ENCODE measurements at places on chromosomes 6 and 20. TPM values are rescaled to one million over a fixed set of nuclear protein-coding genes. Genes with fewer than 3 reads are reported as not detected.

NKAIN2 gene
- not detected for total RNA-seq

DNA sequence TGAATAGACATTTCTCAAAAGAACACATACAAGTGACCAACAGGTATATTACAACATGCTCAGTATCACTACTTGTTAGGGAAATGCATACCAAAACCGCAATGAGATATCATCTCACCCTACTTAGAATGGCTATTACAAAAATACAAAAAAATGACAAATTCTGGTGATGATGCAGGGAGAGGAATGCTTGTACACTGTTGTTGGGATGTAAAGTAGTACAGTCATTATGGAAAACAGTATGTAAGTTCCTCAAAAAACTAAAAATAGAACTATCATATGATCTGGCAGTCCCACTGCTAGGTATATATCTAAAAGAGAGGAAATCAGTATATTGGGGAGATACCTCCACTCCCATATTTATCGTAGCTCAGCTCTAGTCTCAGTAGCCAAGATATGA lies 10.9 kb upstream of the SLC17A5 start:
- DNase-seq = no peak

GRCh38 chr6:5205877-5206850 lies 54.6 kb downstream of the LYRM4 start:
- no peak for DNase-seq

DNA sequence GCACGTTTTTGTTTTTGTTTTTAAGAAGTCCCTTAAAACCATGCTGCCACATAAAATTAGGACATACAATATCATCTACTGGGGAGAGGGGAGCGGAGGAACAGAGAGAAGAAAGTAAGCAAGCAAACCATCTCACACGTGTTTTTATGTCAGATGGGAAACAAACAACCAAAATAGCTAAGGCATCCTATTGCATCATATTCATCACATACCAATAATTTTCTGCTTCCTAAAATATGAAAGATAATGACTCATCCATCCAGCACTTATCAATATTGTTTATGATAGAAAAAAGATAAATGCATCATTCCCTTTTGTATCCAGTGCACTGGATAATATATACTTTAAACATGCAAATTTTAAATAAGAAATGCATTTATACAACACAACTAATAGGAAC lies 329.6 kb downstream of the RNGTT start:
- DNase-seq = no peak

GRCh38 chr20:4043796-4044195 lies 28.4 kb upstream of the RNF24 start:
- no peak for DNase-seq

- DNase-seq = peak; percentile 60
Measured at GRCh38 chr20:3406481-3407039, 909 bp downstream of the DNAAF9 start.

GRCh38 chr6:138396709-138397108 lies 7.3 kb upstream of the HEBP2 start:
- no peak for DNase-seq

DNA sequence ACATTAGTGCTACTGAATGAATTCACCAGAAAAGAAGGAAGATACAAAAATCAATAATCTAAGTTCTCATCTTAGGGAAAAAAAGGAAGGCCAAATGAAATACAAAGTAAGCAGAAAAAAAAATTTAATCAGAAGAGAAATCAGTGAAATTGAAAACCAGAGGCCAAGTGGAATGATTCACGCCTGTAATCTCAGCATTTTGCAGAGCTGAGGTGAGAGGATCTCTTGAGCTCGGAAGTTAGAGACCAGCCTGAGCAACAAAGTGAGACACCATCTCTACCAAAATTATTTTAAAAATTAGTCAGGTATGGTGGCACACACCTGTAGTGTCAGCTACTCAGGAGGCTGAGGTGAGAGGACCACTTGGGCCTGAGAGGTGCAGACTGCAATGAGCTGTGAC lies 21.2 kb upstream of the ASF1A start:
- DNase-seq = no peak

DNA sequence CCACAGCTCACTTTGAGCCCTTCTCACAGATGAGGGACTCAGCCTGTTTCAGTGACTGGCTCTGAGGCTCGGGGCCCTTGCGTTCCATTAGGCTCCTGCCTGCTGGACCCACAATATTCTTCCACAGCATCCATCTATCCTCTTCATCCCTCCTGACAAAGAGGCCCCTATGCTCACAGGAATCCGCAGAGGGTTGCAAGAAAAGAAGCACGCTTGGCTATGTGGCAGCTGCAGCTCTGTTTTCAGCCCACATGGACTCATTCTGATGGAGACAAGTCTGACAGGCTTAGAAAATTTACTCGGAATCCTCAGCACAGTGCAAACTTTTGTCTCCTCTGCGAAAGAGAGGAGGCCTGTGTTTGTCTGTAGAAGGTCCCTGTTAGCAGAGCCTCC lies 207.5 kb downstream of the SYNDIG1 start:
- DNase-seq = no peak

- DNase-seq = no peak
Measured at GRCh38 chr6:108250240-108250866, 10.5 kb downstream of the SNX3 start.

- no peak for DNase-seq
Measured at GRCh38 chr20:7090811-7091210, 323.3 kb downstream of the BMP2 start.

GRCh38 chr6:32792901-32793435 lies 23.8 kb downstream of the HLA-DOB start:
- DNase-seq = no peak

DNA sequence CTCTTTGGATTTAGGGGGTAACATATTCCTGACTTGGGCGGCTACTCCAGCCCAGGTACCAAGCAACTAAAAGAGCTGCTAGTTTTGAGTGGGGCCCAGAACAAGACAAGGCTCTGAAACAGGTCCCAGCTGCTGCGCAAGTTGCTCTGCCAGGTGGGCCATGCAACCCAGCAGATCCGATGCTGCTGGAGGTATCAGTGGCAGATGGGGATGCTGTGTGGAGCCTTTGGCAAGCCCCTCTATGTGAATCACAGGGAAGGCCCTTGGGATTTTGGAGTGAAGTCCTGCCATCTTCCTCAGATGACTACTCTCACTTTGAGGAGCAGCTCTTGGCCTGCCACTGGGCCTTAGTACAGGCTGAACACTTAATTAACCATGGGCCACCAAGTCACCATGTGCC lies 43.7 kb upstream of the VSX1 start:
- DNase-seq = no peak

APOBEC2 gene
- not detected for total RNA-seq

DNA sequence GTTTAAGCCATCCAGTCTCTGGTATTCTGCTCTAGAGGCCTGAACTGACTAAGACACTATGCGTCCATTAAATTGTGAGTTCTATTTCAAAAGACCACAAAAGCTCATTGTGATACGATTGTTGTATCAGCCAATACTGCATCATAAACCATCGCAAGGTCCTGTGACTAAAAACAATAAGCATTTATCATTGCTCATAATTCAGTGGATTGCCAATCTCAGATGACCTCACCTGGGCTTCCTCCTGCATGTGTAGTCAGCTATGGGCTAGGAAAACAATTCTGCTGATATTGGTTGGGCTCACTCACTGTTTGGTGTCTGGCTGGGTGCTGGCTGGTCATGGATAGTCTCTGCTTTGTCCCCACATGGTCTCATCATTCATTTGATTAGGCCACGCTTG lies 592.7 kb upstream of the BTBD3 start:
- no peak for DNase-seq

PACSIN1 gene
- total RNA-seq = 1.7 TPM

- no peak for DNase-seq
Measured at GRCh38 chr6:5058254-5058653, 26.9 kb upstream of the PPP1R3G start.

- DNase-seq = no peak
Measured at GRCh38 chr6:73860303-73860702, 164.3 kb downstream of the CD109 start.

DNA sequence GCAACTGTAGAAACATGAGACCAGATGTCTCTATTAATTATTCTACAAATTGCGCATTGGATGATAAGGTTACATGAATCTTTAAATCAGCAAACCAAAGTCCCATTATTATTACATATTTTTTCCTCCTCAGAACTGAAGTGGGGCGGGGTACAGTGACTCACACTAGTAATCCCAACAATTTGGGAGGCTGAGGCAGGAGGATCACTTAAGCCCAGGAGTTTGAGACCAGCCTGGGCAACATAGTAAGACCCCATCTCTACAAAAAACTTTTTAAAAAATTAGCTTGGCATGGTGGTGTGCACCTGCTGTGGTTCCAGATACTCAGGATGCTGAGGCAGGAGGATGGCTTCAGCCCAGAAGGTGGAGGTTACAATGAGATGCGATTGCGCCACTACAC lies 29.0 kb downstream of the HFE start:
- DNase-seq = no peak

INSM1 gene
- total RNA-seq = not detected

- no peak for DNase-seq
Measured at GRCh38 chr6:110491644-110492317, 15.4 kb upstream of the SLC22A16 start.

- no peak for DNase-seq
Measured at GRCh38 chr6:163206196-163206595, 208.3 kb upstream of the QKI start.

DNA sequence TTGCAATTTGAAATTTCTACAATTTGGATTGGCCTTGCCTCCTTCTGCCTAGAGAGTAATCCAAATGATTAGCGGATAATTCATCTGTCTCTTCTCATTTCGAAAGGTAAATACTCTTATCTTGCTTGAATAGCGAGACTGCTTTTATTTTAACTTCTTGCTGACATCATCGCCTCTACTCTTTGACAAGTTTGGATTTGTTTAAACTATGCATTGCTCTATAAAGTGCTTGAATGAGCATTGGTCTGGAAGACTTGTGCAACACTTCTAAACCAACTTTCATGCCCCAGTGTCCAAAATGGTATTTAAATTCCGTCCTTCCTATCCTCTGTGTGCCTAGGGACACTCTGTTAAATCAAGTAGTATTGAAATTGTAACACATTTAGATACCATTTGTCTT lies 384.1 kb upstream of the SLC35B3 start:
- DNase-seq = no peak

RFX6 gene
- total RNA-seq = not detected

BCAS4 gene
- 29.4 TPM for total RNA-seq

- DNase-seq = no peak
Measured at GRCh38 chr20:24894967-24895366, 54.1 kb upstream of the CST7 start.

DNA sequence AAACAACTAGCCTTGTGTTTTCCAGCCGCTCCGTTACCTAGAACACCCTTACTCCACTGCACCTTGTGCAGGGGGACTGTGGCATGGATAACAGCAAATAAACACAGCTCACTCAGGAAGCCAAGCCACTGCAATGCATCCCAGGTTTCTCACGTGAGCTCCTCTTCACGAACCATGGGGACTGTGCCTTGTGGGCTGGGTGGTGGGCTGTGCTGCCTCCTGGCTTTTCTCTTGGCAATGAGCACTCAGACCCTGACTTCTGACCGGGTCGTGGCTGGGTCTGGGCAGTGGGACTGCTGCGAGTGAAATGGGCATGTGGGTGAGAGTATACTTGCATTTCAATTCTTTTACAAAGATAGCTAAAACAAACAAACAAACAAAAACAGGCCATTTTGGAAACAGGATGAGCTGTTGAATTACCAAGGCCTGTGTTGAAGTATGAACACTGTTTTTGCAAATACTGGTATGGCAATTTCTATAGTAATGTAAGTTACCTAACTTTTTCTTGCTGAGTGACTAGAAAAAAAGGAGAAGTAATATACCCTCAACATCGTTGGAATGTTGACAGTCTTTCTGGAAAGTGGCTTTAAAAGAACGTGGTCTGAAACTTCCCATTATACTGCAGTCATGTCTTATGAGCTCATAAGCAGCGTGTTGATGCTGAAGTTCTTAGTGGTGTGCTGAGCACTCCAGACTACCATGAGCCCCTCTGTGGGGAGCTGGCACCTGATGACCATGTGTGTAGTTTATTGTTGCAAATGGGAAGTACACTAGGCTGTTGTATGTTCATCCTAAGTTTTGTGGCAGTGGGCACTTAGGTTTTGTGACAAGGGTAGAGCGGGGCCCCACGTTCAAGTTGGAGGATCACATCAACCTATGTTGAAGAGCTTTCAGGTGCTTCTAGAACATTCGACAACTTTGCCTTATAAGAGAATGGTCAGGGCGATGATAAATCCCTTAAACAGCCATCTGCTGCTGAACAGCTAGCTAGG lies 120.4 kb downstream of the ARMC2 start:
- DNase-seq = no peak

GRCh38 chr6:117548797-117549301 lies 53.5 kb downstream of the GOPC start:
- no peak for DNase-seq

GRCh38 chr20:61042506-61043385 lies 209.3 kb upstream of the CDH4 start:
- DNase-seq = no peak

GRCh38 chr6:5851261-5851757 lies 155.4 kb downstream of the NRN1 start:
- peak; percentile 79 for DNase-seq

CAP2 gene
- total RNA-seq = not detected

- no peak for DNase-seq
Measured at GRCh38 chr6:37636801-37637561, 60.7 kb downstream of the MDGA1 start.

DNA sequence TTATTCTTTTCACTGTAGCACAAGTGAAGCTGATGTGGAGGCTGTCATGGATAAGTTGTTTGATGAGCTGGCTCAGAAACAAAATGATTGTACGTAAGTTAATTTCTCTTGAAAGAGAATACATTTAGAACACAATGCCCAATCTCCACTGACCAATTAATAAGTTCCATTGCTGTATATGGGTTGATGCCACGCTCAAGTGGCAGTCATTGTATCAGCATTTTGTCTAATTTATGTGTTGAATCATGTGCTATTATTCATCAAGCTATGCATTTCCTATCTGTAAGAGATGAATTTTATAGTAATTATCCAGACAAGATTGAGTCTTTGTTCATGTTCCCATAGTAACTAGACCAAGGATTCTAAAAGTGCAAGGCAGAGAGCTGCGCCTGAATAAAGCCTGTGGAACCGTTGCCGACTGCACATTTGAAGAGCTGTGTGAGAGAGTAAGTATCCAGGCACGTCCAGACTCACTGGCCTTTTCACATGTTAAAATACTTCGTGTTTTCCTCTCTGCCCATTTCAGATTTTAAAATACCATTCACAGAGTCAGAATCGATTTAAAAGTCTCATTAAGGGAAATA lies 83.8 kb upstream of the FOXO3 start:
- DNase-seq = no peak

BPIFB4 gene
- not detected for total RNA-seq

HTR1E gene
- total RNA-seq = not detected

FITM2 gene
- total RNA-seq = 3.4 TPM

NFKBIL1 gene
- total RNA-seq = 6.1 TPM

GRCh38 chr6:152671171-152671570 lies 26.5 kb upstream of the MYCT1 start:
- DNase-seq = no peak

DNA sequence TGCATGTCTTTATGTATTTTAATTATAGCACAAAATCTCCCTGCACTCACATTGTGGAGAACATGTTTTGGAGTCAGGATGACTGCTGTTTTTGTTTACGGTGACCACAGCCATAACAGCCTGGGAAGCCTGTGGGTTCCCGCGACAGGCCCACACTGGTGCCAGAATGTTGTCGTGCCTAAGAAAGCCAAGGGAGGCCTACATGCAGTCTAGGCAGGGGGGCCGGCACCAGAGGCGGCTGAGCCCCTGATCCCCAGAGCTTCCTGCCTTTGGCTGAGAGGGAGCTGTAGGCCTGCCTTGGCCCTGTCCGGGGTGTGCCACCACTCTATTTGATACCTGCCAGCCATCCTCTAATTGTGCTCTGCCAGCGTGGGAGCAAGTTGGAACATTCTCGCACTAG lies 46.7 kb downstream of the TBC1D7 start:
- DNase-seq = no peak

Data from CD8-positive, alpha-beta T cell (primary cell).